ELF-1 (cell line): ENCODE measurements at places on chromosomes 2 and 18.

DNA sequence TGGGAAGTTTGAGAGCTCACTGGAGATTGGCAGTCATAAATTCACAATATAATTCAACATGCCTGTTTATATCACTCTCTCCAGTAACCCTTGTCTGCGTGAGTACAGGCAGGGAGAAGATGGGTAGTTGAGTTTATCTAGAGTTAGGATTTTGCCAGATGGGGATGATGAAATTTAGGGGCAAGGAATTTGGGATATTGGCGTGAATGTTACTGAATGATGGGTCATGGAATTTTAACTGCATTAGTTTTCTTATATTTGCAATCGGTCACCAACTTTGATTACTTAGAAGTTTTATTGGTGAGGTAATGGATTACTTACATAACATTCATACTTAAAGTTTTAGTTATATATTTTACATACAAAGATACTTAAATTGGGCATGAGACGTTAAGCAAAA lies 35.1 kb downstream of the SANBR start:
- DNase-seq, result no peak

DNA sequence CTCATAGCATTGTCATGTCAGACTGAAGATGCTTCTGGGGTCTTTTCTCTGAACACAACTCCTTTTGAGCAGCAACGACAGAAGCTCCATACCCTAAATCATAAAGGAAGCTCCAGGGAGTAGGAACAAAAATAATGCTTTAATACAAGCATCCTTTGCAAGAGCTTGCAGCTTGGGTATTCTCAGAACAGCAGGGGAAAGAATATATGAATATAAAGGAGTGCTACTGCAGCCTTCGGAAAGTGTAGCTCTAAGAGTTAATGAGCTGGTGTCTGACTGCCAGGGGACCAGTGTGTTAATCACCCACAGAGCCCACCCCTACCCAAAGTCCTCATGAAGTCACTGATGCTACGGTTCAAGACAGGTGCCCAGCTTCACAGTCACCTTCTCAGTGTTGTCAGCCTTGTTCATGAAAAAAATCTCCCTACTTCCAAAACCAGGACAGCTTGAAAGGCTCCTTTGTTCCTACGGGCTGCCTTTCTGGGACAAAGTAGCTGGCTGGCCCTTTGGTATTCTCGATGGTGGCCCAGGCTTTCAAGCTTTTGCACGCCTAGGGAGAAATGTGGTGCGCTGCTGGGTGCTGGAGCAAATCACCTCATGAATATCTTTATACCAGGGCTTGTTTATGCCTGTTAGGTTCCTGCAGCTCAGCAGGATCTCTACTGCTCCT lies 259.7 kb downstream of the CMPK2 start:
- no peak for DNase-seq

DNA sequence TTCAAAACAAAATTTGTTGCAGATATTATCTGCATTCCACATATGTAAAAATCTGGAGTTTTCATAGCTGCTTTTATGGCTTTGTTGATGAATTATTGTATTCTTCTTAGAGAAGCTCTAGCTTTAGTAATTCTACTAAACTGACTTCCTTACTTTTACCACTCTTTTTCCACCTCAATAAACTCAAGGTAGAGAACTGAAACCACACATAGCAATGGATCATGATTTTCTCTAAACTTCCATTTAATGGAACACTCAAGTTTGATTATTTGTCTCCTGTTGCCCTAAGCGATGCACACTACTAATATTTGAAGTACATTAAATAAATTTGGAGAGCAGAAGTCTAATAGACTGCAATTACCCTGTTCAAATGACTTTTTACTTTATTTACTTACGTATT lies 192.0 kb downstream of the NBAS start:
- DNase-seq, result no peak

GRCh38 chr2:122755281-122755780 lies 999.9 kb downstream of the TSN start:
- no peak for DNase-seq

DNA sequence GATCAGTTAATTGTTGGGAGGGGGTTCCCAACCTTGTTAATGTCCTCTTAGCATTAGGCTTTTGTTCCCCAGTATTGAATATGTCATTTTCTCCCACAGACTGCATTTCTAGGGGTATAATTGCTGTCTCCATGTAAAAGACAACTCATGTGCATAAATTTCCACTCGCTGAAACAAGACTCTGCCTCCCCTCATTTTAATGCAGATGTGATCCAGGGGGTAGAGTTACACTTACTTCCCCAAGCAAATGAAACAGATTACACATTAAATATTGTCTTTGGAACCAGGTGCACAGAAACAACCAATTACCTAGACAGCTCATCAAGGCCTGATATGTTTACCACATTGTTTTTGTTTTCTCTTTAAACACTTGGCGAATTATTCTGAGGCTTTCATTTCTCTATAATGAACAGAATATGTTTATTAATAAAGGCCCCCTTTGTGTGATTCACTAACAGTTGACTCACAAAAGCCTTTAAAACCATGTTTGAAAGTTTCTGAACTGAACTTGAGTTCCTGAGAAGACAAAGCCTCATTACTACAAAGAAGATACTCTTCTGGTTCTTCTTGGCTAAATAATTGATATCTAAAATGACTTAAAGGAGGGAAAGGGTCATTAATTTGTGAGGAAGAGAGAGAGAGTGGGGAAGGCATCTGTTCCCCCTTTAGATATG lies 15.0 kb upstream of the ACVR1 start:
- DNase-seq, result no peak

DNA sequence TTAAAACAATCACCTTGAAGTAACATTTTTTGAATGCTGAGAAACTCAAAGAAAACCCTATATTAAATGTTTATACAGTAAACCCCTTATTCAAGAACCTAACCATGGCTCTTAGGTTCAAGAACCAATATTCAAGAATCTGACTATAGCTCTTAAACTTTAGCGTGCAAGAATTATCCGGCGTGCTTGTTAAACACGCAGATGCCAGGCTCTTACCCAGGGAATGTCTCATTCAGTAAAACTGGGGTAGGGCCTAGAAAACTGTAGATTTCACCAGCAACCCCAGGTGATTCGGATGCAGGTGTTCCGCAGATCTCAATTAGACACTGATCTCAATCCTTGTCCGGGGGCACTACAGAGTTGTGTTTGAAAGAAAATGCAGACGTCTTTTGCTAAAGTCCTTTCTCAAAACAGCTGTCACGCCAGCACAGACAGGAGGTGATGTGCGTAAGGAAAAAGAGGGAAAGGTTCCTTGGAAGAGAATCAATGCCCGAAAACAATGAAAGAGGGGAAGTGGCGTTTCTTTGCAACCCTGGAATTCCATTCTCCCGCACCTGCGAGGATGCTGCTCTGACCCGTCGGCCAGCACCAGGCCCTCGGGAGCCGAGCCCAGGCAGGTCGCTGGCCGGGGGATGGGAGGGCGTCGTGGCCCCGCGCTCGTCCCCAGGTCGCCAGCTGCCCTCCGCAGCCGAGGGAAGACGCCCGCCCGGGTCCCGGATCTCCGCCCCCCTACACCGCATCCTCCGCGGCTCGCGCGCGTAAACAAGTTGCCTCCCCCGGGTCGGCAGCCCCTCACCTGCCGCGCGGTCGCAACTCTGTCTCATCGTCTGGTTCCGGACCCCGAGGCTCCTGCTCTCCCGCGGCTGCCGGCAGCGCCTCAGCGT lies 851 bp downstream of the EIF2AK3 start:
- peak; percentile 60 for DNase-seq

DNA sequence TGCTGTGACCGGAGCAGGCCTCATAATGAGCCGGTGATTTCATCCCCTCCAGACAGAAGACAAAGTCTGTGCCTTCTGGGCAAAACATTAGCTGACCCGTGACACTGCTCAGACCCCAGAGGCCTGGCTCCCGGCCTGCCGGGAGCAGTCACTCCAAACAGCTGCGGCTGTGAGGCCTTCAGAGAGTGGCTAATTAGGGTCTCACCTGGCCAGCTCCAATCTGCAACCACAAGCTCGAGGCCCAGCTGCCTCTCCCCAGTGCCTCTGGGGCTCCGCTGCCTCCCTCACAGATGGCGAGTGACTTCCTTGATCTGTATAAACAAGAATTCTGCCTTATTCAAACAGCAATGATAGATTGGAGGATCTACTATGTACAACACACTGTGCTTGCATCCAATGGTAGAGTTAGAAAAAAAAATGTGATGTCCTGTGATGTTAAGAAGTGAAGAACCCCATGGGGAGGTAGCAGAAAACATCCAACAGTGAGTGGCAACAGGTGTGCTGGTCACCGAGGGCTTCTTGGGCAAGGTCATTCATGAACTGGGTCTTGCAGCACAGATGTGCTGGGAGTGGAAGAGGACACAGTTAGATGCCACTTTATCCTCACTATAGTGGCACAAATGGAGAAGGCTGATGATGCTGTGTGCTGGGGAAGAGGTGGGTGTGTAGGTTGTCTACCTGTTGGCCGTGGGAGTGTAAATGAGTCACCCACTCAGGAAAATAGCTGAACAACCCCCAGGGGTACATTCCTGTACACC lies 98.2 kb upstream of the ASAP2 start:
- DNase-seq, result peak; percentile 77

DNA sequence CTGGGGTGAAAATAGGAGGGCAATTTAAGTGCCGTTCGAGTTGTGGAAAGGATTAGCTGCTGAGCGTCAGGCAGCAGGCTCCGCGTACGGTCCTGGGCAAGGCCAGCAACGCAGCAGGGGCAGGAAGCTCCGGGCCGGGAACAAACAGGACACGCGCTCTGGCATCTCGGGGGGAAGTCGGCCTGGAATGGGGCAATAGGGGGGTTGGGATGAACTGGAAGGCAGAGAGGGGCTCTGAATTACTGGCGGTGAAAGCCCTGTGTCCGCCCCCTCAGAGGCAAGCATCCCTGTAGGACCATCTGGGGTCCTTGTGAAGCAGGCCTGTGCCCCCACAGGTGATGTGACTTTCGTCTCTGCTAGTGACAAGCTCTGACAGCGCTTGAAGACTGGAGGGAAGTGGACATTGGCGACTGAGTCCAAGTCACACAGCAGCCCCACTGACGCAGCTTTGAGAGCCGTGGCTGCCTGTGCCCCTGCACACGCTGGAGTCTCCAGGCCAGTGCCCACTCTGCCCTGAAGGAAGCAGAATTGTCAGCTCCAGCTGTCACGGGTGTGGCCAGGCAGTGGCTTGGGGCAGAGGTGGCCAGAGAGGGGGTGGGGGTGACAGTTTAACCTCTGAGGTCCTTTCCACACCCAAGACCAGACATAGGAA lies 22.3 kb downstream of the GPR35 start:
- DNase-seq, result no peak

DNA sequence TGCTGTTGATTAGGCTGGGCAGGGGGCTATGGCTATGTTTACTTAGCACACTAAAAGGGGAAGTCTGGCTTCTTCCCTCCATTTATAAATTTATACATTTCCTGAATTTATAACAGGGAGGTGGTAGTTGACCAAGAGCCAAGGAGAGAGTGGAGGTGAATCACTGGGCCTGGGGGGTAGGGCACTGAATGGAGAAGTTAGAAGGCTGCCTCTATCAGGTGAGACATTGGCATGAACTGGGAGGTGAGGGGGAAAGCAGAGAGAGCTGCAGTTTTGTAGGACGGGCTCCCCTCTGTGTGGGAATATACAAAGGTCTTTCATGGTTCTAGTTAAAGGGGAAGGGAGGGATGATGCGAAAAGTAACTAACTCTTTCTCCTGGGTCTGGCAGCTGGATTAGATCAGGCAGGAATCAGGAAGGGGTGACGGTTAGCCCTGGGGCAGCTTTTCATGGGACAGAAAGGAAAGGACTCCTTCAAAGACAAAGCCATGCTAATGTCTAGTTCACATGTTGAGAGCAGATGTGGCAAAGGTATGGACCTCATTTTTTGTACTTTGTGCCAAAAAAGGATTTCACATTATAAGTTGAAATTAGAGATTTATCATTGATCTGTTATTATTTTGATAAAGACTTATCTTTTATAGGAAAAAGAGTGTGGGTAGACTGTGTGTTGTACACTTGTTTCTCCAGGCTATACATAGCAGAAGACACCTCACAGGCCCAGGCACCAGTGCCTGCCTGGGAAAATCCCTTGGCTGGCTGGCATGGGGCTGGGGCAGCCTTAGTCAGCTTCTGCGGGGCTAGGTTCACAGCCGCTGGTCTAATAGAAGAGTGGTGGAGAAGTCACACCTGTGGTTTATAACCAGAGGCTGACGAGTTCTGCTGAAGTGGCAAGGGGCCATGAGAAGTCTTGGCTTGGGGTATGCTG lies 158.7 kb downstream of the CLIP4 start:
- peak; percentile 30 for DNase-seq

- peak; percentile 65 for DNase-seq
These were observed 29.2 kb upstream of the SETBP1 start for GRCh38 chr18:44651478-44651877.

- DNase-seq, result no peak
These were observed 105.1 kb downstream of the TPO start for GRCh38 chr2:1518331-1518803.

- DNase-seq, result no peak
These were observed 8.7 kb downstream of the RPRD1A start for GRCh38 chr18:36058674-36059073.

DNA sequence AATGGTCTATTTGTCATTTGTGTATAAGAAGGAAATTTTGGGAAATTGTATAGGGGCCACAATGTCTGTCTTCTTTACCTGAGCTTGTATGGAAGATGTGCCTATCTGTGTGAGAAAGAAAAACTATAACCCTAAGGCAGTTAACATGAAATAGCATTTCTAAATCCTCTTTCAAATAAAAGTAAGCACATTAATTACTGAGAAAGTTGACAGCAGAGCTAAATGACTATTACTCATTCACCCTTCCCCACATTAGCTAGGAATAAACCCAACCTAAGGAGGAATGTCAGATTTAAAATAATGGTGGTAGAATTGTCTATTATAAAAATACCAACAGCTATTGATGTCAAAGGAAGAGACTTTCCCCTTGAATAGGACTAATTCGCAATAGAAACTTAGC lies 56.2 kb downstream of the SLC38A11 start:
- no peak for DNase-seq

DNA sequence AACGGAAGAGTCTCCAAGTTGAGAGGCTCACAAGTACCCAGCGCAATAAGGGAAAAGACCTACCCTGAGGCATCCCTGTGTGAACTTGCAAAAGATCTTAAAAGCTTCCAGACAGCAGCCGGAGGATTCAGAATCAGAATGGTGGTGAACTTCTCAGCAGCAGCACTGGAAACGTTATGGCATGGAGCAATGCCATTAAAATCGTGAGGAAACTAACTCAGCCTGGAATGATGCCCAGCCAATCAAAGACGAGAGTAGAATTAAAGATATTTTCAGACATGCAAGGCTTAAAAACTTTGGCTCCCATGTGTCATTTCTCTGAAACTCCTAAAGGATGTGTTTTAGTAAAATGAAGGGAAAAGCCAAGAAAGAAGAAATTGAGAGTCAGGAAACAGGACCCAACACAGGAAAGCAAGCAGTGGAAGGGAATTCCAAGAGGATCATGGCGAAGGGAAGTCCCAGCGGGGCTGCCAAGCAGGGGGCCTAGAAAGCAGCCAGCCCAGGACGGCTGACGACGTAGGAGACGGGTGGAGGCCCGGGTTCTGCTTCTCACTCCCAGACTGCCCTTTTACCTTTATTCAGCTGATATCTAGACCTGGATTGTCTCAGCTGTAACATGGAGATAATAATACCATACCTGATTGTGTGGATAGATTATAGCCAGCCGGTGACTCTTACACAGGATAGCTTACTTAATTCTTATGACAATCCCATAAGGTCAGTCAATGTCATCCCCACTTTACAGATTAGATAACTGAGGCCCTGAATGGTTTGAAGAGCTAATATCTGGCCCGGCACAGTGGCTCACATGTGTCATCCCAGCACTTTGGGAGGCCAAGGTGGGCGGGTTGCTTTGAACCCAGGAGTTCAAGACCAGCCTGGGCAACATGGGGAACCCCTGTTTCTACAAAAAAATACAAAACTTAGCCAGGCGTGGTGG lies 92.8 kb downstream of the ASAP2 start:
- DNase-seq, result peak; percentile 18
